Stimulated activated memory B cell treated with anti-CD40 and anti-IgM and Interleukin-4, amounts not matched to agents 10 μg/mL and 1 μg/mL and 100 μg/mL, for 72 hours (primary cell): ENCODE measurements at places on chromosomes 13 and 19.
A peak's percentile ranks its signal among the peaks of the same experiment; 100 is the strongest.

DNA sequence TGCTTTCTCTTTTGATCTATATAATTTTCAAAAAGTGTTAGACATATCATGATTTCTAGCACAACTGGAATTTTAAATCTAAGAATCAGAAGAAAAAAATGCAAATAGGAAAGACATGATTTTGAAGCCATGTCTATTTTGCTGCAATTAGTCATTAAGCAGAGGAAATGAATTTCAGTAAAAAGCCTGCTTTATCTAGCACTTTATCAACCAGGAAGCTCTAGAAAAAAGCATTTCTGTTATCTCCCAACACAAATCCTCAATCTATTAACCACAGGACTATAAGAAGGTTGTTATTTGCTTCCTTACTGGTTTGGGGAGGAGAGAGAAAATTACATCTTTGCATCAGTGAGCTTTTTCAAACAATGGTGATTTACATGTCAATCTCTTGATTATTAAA lies 716.7 kb downstream of the DIAPH3 start:
- no peak for ATAC-seq

- ATAC-seq = no peak
Observed at GRCh38 chr19:1495799-1496713, 5.1 kb downstream of the REEP6 start.

DNA sequence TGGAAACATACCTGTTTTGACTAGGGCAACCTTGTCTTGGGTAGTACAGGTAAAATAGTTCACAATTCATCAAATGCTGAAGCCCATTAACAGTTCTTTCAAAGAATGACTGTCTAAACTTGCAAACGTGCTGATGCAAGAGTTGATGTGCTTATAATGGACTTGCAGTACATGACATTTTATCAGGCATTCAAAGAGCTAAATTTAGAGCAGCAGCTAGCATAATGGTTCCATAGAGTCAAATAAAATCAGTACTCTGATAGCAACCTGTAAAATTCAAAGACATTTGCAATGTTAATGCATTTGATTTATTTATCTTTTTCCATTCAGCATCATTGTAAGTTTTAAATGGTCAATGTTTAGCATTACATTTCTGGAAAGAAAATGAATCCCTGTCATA lies 979.7 kb upstream of the SLC10A2 start:
- no peak for ATAC-seq

GRCh38 chr19:37218592-37218935 lies 550 bp downstream of the ZNF383 start:
- peak; percentile 4 for ATAC-seq

DNA sequence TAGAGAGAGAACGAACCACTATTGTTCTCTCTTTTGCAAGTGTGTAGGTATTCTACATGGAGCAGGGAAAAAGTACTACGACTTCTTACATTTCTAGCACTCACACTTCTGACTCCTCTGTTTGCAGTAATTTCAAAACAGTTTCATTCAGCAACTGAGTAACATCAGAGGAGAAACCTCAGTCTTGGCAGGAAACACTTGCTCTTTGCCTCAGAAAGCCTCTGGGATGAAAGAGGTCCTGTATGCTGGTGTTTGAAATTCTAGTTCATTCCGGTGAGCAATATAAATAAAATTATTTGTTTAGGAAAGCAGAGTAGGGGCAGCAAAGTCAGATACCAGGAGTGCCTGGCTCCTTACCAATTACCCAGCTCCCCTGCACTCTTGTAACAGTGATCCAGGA lies 595.5 kb downstream of the TBC1D4 start:
- ATAC-seq = no peak

- ATAC-seq = peak; percentile 7
Observed at GRCh38 chr19:43774103-43774939, 6.5 kb downstream of the KCNN4 start.

DNA sequence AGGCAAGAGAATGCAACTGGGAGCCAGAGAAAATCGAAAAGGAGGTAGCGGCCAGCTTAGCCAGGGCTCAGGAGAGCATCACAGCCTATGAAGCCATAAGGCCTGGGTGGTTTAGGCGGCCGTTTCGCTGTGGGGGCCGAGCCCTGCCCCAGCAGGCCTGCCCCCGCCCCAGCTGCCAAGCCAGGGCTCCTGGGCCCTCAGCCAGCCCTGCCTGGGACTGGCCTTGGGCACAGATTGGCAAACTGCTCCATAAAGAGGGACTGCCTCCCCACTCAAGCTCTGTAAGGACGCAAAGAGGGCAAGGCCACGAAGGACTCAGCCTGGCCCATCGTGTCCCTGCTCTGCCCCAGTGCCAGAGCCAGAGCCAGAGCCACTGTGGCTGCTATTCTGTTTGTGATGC lies 10.2 kb downstream of the ZNF653 start:
- no peak for ATAC-seq

- ATAC-seq = no peak
Observed at GRCh38 chr13:99792079-99792921, 179.3 kb downstream of the ZIC5 start.

- ATAC-seq = peak; percentile 43
Observed at GRCh38 chr13:46278474-46278873, 66.7 kb downstream of the LRRC63 start.
